ENCODE measurements at places on chromosomes 3 and 15.

DNA sequence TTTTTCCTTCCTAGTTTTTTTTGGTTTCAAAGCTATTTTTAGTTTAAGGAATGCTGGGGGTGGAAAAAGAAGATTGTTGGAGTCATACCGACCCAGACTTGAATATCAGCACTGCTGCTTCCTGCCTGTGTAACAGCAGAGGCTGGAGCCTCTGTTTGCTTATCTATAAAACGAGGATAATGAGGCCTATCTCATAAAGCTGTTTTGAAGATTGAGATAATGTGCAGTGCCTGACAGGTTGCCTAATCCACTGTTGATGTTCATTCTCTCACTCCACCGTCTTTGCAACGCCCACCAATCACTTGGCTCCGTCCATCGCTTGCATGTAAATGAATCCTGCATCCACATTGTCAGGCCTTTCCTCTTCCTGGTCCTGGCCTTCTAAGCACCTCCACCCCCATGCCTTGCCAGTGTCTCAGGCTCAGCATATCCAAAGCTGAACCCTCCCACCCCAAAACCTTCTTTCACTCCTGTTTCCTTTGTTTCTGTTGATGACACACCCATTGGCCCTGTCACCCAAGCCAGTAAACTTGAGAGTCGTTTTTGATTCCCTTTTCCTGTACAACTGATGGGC is 94.9 kb downstream of the MEX3B start:
- DNase-seq = no peak

GRCh38 chr3:5122741-5123706 is 932 bp downstream of the ARL8B start:
- no peak for DNase-seq

DNA sequence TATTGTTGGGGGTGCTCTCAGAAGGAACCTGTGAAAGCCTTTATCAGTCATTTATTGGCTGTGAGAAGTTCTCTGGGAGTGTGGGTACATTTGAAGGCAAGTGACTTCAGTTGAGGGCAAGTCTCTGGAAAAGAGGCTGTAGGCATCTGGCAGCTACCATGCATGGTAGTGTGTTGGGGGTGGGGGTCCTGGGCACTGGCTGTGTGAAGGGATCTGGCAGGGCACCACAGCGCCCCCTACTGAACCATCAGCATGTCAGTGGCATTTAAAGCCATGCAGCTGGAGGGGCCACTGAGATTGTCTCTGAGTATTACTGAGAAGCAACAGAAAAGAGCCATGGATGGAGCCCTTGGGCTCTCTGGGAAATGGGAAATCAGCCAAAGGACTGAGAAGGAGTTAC is 30.6 kb downstream of the CRTAP start:
- no peak for DNase-seq

GRCh38 chr15:71261909-71262308 is 146.6 kb downstream of the THSD4 start:
- DNase-seq = no peak

DNA sequence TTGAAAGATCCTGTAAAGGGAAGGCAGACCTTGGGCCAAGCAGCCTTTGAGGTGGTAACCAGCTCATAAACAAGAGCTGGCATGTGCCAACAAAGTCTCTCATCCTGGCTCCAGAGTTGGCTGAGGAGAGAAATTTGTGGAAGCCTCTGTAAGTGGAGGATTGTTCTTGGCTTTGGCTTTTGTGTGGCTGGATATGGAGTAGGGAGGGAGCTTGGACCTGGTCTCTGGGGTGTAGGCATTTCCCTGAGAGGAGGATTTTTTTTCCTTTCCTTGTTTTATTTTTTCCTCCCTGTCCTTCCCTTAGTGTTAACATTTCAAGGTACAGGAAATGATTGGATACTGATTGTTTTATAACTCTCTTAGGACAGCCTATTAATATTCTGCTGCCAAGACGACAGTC is 60.8 kb downstream of the ZNF609 start:
- DNase-seq = no peak

- no peak for DNase-seq
Measured at GRCh38 chr3:29934751-29935150, 653.9 kb downstream of the RBMS3 start.

DNA sequence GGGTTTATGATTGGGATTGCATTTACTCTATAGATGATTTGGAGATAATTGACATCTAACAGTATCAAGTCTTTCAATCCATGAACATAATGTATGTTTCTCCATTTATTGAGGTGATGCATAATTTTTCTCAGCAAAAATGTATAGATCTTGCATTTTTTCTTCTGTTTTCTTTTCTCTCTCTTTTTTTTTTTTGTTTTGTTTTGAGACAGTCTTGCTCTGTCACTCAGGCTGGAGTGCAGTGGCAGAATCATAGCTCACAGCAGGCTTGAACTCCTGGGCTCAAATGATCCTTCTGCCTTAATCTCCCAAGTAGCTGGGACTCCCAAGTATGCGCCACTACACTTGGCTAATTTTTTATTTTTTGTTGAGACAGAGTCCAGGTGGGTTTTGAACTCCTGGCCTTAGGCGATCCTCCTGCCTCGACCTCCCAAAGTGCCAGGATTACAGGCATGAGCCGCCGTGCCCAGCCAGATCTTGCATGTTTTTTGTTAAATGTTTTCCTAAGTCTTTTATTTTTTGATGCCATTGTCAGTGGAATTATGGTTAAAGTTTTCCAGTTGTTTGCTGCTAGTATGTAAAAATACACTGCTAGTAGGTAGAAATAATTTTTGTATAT is 3.1 kb downstream of the LMLN start:
- DNase-seq = no peak

DNA sequence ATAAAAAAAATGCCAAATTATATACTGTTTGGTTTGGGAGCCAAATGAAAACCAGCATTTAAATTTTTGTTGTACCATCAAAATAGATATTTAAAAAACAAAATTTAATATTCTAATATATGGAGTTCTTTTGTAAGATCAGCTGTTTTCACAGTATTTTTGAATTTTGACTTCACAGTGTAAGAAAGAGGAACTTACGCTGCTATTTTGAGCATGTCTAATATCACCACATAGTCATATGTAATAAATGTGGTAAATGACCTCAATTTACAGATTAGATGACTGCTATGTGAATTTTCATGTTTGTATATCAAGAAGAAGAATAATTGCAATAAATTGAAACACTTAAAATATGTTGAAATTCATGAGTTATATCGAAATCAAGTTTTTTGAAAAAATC is 189.6 kb downstream of the ARRDC4 start:
- DNase-seq = no peak

DNA sequence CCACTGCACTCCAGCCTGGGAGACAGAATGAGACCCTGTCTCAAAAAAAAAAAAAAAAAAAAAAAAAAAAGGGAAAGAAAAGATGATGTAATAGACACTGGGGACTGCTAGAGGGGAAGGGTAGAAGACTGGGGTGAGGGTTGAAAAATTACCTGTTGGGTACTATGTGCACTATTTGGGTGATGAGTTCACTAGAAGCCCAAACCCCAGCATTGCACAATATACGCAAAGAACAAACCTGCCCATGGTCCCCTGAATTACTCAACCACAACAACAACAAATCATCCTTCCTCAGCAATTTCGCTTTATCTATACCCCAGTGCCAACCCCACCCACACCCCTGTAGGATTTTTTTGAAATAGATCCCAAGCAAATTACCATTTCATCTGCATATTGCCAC is 13.5 kb downstream of the NIPA1 start:
- no peak for DNase-seq

- DNase-seq = no peak
Measured at GRCh38 chr15:93348711-93349545, 259.9 kb upstream of the RGMA start.

DNA sequence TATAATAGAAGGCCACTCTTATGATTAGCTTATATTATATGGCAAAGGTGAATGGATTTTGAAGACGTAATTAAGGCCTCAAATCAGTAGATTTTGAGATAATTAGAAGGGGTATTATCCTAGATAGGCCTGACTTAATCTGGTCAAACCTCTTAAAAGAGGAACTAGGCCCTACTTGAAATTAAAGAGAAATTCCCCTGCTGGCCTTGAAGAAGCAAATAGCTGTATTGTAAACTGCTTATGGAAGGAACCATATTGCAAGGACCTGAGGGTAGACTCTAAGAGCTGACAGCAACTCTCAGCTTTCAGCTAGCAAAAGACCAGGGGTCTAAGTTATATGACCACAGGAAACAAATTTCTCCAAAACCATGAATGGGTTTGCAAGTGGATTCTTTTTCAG is 219.0 kb upstream of the ONECUT1 start:
- DNase-seq = no peak

DNA sequence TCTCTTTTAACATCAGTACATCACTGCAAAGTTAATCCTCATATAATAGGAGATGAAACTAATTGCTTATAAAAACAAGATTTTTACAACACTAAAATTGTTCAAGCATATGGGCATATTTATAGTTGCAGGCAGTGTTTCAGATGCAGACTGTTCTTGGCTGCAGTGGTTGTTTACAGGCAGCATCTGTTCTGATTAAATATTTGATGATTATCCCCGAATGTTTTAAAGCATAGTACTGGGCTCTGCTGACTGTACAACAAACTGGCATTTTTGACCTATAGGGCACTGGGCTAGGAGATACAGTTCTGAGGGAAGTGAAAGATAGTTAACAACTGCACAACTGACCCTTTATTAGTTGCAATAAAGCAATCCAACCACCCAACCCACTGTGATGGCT is 113.6 kb downstream of the UBE3A start:
- no peak for DNase-seq

GRCh38 chr3:133776794-133777438 is 28.7 kb upstream of the SRPRB start:
- no peak for DNase-seq

- DNase-seq = no peak
Measured at GRCh38 chr3:109313061-109313460, 3.3 kb downstream of the DPPA2 start.

DNA sequence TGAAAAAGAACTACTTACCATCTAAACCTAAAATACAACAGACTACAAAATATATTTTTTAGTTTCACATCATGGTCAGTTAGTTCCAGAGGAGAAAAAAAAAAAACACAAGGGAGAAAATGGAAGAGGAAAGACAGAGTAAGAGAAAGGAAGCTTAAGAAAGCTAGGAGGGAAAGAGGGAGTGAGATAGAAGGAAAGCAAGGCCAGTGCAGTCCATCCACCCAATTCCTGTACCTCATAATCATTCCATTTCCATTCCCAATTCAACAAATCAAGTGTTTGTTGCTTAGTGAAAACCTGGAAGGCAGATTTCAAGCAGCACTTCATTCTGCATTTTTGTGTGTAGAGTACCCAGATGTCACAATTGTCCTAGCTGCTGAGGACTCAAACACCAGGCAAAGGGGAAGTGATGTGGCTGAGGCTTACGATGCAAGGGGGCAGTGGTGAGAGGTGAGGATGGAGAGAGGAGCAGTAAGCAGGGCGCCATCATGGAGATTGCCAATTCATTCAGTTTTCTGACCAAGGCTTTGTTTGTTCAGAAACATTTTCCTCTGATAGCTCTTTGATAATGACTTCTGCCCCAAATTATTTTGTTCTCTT is 83.6 kb upstream of the GSK3B start:
- DNase-seq = no peak

- no peak for DNase-seq
Measured at GRCh38 chr15:44654858-44655257, 8.6 kb downstream of the SPG11 start.

GRCh38 chr3:21067031-21067813 is 683.8 kb downstream of the ZNF385D start:
- no peak for DNase-seq

GRCh38 chr3:66738625-66739365 is 238.0 kb upstream of the LRIG1 start:
- no peak for DNase-seq

- no peak for DNase-seq
Measured at GRCh38 chr15:97868981-97869380, 91.5 kb upstream of the ARRDC4 start.

DNA sequence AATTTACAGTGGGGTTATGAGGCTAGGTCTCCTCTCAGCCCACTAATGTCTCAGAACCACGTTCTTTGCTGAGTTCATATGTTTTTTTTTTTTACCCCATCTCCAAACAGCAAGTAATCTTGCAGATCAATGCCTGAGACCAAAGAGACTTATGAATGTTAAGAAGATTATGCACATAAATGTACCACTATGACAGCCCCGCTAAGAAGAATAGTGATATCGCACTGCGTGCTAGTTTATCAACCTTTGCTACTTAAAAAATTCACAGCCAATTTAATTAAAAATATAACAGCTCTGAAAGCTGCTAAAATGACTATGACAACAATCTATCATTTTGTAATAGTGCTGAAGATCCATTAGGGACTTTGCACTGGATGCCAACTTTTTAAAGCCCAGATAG is 739.0 kb upstream of the CFAP20DC start:
- DNase-seq = no peak

GRCh38 chr3:117136003-117136402 is 426.4 kb downstream of the TUSC7 start:
- DNase-seq = no peak

DNA sequence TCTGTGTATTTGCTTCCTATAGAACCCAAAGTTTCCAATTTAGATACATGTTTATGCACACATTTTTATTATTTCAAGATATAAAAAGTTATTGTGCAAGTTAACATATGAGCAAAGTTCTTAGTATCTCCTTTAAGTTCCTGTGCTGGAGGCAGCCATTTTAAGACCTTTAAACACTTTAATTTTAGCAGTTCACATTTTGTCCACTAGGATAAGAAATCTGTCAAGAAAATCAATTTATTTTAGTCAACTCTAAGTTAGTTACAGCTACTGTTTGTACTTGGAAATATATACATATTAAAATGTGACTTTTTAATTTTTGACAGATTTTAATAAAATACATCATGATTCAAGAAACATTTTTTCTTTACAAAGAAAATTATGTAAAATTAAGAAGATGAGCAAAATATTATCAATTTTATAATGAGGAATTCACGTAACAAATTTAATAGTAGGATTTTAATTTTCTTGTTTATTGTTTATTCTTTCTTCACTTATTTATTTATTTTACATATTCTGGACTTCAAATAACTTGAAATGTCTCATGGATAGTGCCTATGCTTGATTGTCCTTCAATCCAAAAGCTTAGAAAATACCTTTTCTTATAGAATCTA is 402.6 kb upstream of the GBE1 start:
- DNase-seq = no peak

DNA sequence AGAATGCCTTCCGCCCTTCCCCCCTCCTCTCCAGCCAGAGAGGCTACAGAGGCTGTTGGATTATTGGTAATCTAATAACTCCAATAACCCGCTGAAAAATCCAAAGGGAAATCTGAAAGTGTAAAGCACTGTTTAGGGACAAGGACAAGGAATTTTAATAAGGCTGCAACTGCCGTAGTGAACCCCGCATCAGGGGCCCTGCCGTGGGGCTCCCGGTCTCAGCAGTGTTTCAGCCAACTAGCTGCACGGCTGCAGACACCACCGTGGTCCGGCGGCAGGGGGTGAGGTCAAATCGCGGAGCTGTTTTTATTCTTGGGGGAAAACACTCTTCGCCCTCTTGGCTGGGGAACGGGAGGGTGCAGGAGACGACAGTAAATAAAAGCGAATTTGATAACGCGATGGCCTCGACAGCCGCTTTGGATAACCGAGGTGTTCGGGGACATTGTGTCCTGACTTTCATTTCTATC is 6.1 kb downstream of the BCL6 start:
- no peak for DNase-seq

Measured in stimulated activated CD4-positive, alpha-beta T cell treated with anti-CD3 and anti-CD28 coated beads, Interleukin-15, amount 100 ng/mL, for 1 hour (primary cell).